ENCODE measurements at places on chromosomes 1 and 21.

- DNase-seq = no peak
These were observed 547.8 kb downstream of the NPHP4 start for GRCh38 chr1:5444396-5444795.

- DNase-seq = no peak
These were observed 179.4 kb downstream of the HIVEP3 start for GRCh38 chr1:41739061-41739955.

- no peak for DNase-seq
These were observed 29.8 kb upstream of the CFAP298 start for GRCh38 chr21:32641710-32642698.

GRCh38 chr1:78333502-78333901 is 157.3 kb upstream of the PTGFR start:
- DNase-seq = peak; percentile 34

DNA sequence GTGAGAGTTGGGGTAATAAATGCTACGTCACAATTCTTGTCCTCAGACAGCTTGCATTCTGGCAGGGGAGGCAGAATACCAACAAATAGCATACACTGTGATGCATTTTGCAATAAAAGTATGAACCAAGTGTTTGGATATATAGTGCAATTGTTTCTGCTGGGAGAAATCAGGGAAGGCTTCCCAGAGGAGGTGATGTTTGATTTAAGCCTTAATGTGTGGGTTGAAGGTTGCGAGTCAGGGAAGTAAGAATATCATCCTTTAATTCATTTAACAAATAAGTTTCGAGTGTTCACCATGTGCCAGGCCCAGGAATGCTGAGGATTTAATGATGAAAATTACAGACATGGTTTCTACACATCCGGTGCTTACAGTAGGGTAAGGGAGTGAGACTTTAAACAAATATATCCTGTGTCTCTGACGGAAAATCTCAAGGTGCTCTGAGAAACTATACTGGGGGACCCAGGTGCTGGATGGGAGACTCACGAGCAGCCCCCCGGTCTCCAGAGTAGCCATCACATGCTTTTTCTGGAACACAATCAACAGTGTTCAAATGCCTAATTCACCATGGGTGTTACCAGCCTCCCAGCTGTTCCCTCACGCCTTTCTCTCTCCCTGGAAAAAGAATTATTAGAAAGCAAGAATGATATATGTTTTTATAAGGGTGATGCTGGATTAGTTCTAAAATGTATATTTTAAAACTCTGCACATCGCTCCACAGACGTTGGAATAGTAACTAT is 31.7 kb downstream of the RASSF5 start:
- no peak for DNase-seq

All from D341Med (cell line).